Activated T-cell treated with anti-CD3 and anti-CD28 coated beads, Interleukin-2, amount 50 U/mL, for 72 hours (primary cell): ENCODE measurements at places on chromosomes 1 and 21.

GRCh38 chr1:14804626-14805025, 206.1 kb downstream of the KAZN start:
- no peak for DNase-seq
- H3K27me3 ChIP-seq = no peaks in the 10 kb centered on the region
- H3K36me3 ChIP-seq = peaks cover 3% of the 10 kb centered on the region
- H3K4me3 ChIP-seq = no peak overlapping the region
- no peak overlapping the region for H3K27ac ChIP-seq

GRCh38 chr1:163013826-163014600, 55.1 kb upstream of the RGS4 start:
- H3K27me3 ChIP-seq = no peaks in the 10 kb centered on the region
- H3K4me3 ChIP-seq = no peak overlapping the region
- DNase-seq = no peak
- H3K27ac ChIP-seq = no peak overlapping the region
- H3K4me1 ChIP-seq = no peaks in the 10 kb centered on the region
- no peaks in the 10 kb centered on the region for H3K36me3 ChIP-seq

- H3K36me3 ChIP-seq = peaks cover 18% of the 10 kb centered on the region
- H3K27ac ChIP-seq = peak overlapping the region; percentile 80
- peaks cover 44% of the 10 kb centered on the region for H3K4me1 ChIP-seq
- no peak for DNase-seq
- H3K4me3 ChIP-seq = peak overlapping the region; percentile 20
- H3K27me3 ChIP-seq = no peaks in the 10 kb centered on the region
These were observed 2.9 kb upstream of the PRDX6 start for GRCh38 chr1:173474097-173474779.

GRCh38 chr1:172662464-172663109, 3.7 kb downstream of the FASLG start:
- no peaks in the 10 kb centered on the region for H3K27me3 ChIP-seq
- H3K36me3 ChIP-seq = peaks cover 21% of the 10 kb centered on the region
- H3K4me1 ChIP-seq = peaks cover 82% of the 10 kb centered on the region
- peak overlapping the region; percentile 96 for H3K27ac ChIP-seq
- peak overlapping the region; percentile 83 for H3K4me3 ChIP-seq

- H3K36me3 ChIP-seq = no peaks in the 10 kb centered on the region
- no peak overlapping the region for H3K27ac ChIP-seq
- no peak overlapping the region for H3K4me3 ChIP-seq
These were observed 18.3 kb downstream of the EDN2 start for GRCh38 chr1:41466146-41466545.

DNA sequence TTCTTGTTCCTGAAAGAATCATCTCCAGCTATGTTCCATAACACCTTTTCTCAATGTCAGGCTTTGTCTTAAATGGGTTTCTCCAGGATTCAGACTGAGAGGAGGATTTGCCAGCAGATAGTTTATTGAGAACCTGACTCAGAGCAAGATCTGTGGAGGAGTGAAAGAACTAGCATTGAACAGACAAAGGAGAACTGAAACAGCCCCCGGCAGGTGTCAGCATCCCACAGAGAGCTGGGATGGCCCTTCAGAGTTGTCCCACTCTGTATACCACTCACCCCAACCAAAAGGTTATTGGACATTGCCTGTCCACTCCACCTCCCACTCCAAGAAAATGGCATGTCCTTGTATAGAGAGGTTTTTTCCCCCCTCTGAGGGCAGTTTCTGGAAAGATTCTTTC, 270.7 kb downstream of the PAPPA2 start:
- no peaks in the 10 kb centered on the region for H3K27me3 ChIP-seq
- H3K4me3 ChIP-seq = no peak overlapping the region
- H3K36me3 ChIP-seq = no peaks in the 10 kb centered on the region
- H3K27ac ChIP-seq = no peak overlapping the region

DNA sequence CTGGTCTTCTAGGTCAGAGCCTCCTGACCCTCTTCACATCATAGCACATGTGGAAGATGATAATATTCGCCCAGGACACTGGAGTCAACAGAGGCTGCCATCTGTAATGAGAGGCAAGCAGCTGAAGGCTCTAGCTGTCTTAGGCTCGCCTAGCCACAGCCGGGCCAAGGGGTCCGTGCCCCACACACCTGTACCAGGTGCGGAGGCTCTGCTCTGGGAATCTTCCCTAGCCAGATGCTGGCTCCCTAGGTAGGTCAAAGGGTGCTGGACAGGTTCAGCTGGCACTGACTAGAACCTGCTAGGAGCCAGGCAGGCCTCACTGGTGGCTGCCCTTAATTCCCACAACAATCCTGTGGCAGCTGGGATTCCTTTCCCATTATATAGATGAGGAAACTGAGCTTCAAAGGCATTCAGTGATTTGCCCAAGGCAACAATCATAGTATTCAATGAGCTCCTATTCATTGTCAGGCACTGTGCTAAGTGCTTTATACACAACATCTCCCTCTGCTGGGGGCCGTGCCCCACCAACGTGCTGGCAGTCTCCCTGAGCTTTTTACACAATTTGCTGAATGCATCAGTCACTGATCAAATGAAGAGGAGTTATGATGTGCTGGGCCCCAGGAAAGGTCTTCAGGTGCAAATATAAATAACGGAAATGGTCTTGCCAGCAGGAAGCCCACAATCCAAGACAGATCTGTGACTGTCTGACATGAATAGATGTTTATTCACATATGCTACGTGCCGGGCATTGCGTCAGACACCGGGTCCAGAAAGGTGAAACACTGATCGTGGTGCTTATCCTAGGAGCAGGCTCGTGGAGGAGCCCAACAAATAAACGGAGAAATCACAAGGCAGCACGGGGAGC, 58.0 kb downstream of the DDX20 start:
- no peak overlapping the region for H3K4me3 ChIP-seq
- H3K36me3 ChIP-seq = no peaks in the 10 kb centered on the region
- no peaks in the 10 kb centered on the region for H3K4me1 ChIP-seq
- no peak for DNase-seq

- no peaks in the 10 kb centered on the region for H3K27me3 ChIP-seq
- H3K4me1 ChIP-seq = peaks cover 4% of the 10 kb centered on the region
- H3K36me3 ChIP-seq = no peaks in the 10 kb centered on the region
These were observed 83.1 kb downstream of the C21orf91 start for GRCh38 chr21:17736072-17736471.

DNA sequence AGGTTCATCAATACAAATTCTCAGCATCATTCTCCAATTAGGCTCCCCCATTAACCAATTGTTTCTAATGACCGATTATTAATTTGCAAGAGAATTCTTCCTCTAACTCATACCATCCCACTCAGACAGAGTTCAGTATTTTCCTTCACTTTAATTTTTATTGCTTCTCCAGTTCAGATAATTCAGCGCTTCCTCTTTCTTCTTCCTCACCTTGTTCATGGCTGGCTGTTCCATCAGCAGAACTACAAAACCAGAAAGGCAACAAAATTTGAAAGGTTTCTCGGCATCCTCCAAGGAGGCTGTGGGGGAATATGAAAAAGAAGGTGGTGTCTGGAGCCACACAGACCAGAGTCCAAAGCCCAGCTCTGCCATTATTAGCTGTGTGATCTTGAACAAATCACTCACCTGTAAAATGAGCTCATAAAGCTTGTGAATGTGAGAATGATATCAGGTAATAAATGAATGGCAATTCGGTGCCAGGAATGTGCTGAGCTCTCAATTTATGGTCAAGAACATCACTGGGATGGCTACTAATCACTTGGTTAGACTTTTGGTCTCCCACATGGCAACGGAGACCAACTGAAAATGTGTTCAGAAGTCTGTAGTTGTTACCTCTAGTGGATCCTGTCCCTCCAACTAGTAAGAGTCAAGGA, 11.7 kb upstream of the ZNF436 start:
- no peaks in the 10 kb centered on the region for H3K4me1 ChIP-seq
- no peaks in the 10 kb centered on the region for H3K36me3 ChIP-seq
- H3K27ac ChIP-seq = no peak overlapping the region
- H3K27me3 ChIP-seq = no peaks in the 10 kb centered on the region
- DNase-seq = no peak
